ENCODE measurements at places on chromosomes 7 and 10. TPM values are rescaled to one million over a fixed set of nuclear protein-coding genes. Genes with fewer than 3 reads are reported as not detected.

SLC13A4 gene
- total RNA-seq: 0.20 TPM

DNA sequence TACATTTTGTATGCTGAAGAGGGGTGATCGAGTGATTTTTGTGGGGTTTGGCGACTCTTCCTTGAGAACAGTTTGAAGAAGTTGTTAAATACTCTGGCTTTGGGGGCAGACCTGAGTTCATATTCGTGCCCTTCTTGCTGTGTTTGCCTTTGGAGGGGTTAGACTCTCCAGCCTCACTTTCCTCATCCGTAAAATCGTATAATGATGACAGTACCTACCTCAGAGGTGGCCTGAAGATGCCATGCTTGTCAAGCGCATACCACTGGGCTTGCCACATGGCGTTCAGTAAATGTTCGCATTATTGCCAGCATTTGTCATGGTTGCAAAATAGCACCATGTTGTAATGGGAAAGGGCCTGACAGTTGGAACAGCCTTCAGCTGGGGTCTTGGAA lies 1.3 kb downstream of the STK17A start:
- H3K4me1 ChIP-seq: peaks cover 15% of the 10 kb centered on the region
- no peaks in the 10 kb centered on the region for H3K27me3 ChIP-seq
- no peak for DNase-seq
- no peaks in the 10 kb centered on the region for H3K36me3 ChIP-seq
- H3K4me3 ChIP-seq: peak overlapping the region; percentile 96

DNA sequence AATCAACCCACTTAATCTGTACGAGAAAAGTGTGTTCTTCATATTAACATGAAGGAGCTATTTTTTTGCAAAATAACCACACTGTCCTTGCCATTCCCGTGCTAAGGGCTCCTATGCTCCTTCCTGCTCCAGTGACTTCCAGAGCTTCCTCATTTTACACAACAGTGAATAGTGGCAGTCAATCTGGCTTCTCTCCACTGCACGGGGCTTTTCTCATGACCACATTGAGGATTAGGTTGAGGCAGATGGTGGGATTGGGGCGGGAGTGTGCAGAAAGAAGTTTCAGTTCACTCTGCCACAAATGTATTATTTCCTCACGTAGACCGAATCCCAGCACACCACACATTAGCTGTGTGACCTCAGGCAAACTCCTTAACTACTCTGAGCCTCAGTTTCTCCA lies 235.1 kb downstream of the ARHGAP12 start:
- H3K36me3 ChIP-seq: no peaks in the 10 kb centered on the region
- H3K27ac ChIP-seq: no peak overlapping the region
- DNase-seq: no peak

GRCh38 chr7:264541-265191 lies 25.3 kb upstream of the FOXL3 start:
- peak; percentile 55 for DNase-seq
- H3K4me3 ChIP-seq: no peak overlapping the region

Measured in upper lobe of left lung (tissue), 6 donors.